D721Med (cell line): ENCODE measurements at places on chromosomes 12 and 14.

DNA sequence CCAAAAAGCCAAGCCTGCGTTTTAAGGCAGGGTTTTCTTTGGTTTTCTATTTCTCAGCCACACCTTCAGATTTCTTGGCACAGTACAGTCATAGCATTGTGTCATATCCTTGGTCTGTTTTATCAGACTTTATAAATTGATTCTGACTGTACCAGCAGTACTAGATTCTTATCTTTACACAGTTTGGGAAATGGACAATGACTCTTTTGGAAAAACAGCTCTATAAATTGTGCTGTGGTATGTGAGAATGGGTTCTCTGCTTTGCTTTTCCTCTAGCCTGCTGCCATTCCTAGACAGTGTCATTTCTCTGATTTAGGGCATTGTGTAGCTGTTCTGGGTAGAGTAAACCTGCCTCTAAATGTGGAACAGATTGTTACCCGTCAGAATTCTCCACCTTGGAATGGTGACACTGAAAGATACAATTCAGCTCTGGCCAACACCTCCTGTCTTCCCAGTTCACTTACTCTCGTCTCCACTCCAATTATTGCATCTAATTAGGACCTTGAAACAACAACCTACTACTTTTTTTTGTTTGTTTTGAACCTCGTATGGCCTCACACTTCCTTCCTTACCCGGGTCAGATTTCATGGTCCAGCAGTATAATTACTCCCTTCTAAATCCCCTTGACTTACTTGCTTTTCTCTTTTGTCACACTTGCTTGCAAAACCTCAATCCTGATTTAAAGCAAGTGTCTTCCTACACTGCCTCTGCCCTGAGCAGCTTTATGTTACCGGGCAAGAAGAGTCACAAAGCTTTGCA, 226.3 kb downstream of the ERC1 start:
- DNase-seq = no peak

- DNase-seq = no peak
Measured at GRCh38 chr12:113700943-113701342, 229.3 kb upstream of the LHX5 start.

GRCh38 chr12:105554223-105554678, 223.8 kb downstream of the C12orf75 start:
- DNase-seq = no peak

GRCh38 chr12:27018037-27018436, 3.9 kb upstream of the TM7SF3 start:
- no peak for DNase-seq

GRCh38 chr12:42992826-42993225, 403.3 kb upstream of the PRICKLE1 start:
- DNase-seq = no peak

GRCh38 chr12:122471324-122472226, 29.2 kb downstream of the ZCCHC8 start:
- DNase-seq = no peak

DNA sequence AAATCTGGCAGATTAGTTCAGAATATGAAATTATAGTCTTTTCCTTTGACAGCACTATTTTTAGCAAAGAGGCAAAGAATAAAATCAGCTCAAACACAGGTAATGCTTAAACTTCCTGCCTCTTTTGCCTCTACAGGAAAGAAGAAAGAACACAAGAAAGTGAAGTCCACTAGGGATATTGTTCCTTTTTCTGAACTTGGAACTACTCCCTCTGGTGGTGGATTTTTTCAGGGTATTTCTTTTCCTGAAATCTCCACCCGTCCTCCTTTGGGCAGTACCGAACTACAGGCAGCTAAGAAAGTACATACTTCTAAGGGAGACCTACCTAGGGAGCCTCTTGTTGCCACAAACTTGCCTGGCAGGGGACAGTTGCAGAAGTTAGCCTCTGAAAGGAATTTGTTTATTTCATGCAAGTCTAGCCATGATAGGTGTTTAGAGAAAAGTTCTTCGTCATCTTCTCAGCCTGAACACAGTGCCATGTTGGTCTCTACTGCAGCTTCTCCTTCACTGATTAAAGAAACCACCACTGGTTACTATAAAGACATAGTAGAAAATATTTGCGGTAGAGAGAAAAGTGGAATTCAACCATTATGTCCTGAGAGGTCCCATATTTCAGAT, 17.4 kb downstream of the TMPO start:
- no peak for DNase-seq

DNA sequence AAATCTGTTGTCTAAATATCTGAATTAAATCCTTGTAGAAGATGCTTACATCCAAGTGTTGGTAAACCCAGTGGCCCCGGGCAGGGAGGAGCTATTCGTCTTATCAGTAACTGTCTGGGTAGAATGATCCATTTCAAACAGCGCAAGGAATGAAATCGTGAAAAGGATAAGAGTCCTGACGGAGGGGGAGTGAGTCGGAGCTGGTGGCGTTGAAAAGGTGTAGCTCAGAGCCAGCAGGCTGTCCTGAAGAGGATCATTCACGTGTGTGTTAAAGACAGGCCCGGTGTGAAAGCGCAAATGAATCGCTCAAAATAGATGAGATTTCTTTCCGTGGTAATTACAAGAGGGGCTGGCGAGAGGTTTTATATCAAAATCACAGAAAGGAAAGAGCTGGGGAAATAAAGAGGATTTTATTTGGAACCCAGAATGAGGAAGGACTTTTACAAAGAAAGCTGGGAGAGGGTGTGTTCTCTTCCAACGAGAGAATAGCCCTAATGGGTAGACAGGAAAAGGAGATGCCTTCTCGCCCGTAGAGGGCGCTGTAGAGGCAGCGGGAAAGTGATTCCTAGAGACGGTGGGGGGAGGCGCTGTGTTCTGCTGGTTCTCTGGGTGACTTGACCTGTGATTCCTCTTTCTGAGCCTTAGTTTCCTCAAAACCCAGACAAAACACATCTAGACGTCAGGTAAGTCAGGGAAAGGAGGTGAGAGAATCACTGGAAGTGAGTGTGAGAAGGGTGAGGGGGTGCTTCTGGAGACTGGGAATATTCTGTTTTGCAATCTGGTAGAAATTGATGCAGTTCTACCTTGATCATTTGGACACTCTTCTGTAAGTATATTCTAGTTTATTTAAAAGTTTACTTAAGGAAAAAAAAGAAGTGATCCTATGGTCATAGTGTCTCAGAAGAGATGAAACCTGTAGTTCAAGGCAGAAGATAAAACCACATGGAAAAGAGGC, 39.3 kb downstream of the SRRM4 start:
- no peak for DNase-seq

- DNase-seq = no peak
Measured at GRCh38 chr12:29226616-29227015, 77.5 kb downstream of the FAR2 start.

GRCh38 chr14:102802834-102803523, 25.7 kb downstream of the TRAF3 start:
- DNase-seq = no peak

DNA sequence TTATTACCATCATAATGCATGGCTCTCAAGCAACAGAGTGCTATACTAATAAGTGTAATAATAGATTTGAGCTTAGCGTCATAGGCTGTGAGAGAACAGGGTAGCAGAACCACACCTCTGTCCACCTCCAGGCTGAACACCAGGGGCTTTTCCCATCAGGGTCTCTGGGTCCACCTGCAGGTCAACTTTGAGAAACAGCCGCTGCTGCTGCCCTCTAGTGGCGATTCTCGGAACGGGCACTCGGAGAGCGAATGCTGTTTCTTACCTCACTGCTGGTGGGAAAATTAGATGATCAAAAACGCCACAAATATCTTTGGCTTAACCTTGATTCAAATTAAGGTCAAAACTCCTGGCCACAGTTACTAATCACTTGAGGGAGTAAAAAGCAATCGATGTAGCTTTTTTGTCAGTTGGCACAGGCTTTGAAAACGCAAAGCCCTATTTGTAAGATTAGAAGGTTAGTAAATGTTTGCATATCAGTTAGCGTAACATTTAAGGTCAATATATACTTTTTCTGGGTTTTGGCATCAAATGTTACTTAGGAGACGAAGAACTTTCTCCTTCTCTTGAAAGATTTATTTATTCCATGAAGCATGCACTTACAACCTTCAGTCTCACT, 127.9 kb upstream of the TMEM132D start:
- DNase-seq = no peak

DNA sequence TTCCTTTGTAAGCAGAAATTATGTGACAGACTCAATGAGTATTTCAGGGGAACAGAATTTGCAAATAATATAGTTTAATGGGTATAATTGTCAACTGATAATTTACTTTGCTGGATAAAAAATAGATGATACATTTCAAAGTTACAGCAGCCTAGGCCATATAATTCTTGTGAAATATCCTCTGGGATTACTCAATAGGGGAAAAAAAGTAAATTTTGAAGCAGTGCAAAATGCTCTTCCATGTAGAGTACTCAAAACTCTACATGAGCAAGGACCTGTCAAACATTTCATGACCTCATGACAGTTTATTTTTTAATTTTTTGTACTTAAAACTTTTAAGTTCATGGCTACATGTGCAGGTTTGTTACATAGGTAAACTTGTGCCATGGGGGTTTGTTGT, 163.3 kb downstream of the DACT1 start:
- no peak for DNase-seq

GRCh38 chr12:44703182-44703910, 172.8 kb downstream of the NELL2 start:
- DNase-seq = no peak

DNA sequence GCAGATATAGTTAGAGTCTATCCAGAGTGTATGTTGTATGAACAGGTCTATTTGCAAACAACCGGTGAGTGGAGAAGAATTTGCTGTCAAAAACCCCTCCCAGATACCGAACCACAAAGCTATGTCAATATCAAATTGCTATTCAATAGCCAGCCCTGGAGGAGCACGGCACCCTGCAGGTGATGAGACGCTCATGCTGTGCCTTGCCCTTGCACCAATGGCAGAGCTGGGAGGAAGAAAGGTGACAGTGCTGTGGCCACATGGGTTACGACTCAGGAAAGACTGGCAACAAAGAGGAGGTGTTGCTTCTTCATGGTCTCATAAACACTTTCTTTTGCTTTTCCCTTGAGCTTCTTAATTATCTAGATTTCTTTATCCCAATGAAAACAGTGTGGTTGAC, 55.7 kb downstream of the PAX9 start:
- DNase-seq = no peak

DNA sequence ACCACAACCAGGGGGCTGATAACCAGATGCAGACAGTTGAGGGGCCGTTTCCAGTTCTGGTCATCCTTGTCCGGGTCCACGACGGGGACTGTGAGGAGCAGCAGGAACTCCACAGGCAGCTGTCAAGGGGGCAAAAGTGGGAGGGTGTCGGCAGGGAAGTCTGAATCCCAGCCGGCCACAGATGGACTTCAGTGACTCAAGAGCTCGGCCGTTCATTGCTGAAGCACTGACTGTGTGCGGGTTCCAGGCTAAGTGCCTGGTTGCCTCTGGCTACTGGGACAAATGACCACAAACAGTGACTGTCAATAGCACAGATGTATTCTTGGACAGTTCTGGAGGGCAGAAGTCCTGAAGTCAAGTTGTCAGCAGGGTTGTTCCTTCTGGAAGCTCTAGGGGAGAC, 19.6 kb downstream of the SLC8B1 start:
- no peak for DNase-seq

DNA sequence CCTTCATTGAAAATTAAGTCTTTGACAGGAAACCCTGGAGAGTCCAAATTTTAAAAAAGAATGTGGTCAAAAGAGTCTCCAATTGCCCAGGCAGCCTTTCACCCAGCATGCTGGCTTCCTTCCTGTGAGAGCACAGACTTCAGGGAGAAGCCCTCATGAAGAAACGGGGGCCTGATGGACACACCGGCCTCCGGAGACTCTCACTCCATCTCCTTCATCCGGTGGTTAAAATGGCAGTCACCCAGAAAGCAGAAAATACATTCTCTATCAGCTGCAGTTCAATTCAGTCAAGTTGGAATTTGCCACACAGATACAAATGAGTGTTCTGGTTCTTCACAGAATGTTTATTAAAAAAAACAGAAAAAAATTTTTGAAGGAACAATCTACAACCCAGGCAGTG, 56.5 kb downstream of the CPM start:
- no peak for DNase-seq

DNA sequence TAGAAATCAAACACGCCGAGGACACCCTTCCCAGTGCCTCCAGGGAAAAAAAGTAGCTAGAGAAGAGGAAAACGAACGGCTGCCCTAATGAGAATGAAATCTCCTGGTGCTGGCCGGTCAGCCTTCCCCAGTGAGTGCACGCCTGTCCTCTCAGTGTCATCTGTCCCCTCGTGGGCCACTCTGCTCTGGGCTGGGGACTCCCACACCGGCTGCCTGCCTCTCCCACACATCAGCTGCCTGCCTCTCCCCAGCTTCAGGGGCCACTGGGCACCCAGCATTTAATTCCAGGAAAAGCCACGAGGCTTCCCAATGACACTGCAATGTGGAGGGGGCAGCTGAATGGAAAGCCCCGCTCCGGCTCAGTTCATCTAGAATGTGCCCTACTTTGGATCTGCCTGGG, 59.0 kb downstream of the CCDC85C start:
- no peak for DNase-seq

DNA sequence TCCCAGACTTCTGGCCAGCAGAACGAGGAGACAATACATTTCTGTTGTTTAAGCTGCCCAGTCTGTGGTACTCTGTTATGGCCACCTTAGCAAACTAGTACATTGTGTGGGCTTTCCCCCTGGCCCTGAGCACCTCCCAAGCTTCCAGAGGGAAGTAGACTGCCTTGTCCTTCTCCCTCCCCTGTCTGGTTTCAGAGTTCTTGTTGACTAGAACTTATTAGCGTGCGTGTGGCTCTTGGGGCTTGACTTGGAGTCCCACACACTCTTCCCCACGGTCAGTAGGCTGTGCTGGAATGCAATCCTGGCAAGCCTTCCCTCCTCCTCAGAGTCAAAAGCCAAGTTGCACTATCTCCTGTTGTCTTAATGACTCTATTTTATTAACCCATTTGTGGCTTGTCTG, 27.7 kb downstream of the FBLN5 start:
- no peak for DNase-seq

DNA sequence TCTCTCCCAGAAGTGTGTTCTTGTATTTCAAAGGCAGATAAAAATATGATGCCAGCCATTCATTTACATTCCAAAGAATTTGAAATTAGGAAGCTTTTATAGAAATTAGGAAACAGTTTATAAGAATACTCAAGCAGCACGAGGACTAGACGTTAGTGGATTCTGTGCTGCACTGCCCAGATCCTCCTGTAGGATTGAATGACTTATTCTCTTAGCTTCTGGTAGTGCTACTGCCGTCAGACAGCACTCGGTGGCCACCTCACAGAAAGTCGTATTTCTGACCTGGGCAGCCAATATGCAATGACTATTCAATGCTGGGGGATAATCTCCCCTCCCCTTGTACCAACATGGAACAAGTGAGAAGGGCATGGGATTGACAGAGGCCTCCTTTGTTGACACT, 326.4 kb downstream of the RPL10L start:
- DNase-seq = no peak

GRCh38 chr14:105871590-105871989, 345.2 kb downstream of the TMEM121 start:
- no peak for DNase-seq
